HFFc6 (cell line): ENCODE measurements at places on chromosomes 16 and 17.

DNA sequence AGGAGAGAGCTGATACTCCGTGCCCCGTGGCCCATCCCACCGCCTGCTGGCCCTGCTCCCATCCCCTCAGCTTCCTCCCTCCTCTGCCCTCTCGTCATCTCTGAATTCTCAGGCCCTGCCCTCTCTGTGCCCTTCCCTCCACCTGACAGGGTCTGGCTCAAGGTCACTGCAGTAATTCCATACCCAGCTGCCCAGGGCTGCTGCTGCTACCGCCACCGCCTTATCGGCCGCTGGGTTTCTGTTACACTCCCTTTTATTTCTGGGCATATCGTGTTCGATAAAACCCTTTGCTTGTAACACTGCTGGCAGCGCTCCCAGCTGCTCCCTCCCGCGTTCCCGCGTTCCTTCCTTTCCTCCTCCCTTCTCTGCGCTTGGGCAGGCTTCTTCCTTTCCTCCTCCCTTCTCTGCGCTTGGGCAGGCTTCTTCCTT is 1.2 kb downstream of the EPN3 start:
- DNase-seq = no peak

DNA sequence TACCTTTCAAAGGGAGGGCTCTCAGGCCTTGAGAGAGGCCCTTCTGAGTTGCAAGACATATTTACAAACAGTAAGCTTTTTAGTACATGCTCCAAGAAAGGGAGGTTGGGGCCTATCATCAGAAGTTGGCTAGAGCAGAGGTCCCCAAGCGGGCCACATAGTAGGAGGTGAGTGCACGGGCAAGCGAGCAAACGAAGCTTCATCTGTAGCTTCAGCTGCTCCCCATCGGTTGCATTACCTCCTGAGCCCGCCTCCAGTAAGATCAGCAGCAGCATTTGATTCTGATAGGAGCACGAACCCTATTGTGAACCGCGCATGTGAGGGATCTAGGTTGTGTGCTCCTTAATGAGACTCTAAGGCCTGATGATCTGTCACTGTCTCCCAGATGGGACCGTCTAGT is 26.2 kb downstream of the PRDM7 start:
- DNase-seq = no peak

DNA sequence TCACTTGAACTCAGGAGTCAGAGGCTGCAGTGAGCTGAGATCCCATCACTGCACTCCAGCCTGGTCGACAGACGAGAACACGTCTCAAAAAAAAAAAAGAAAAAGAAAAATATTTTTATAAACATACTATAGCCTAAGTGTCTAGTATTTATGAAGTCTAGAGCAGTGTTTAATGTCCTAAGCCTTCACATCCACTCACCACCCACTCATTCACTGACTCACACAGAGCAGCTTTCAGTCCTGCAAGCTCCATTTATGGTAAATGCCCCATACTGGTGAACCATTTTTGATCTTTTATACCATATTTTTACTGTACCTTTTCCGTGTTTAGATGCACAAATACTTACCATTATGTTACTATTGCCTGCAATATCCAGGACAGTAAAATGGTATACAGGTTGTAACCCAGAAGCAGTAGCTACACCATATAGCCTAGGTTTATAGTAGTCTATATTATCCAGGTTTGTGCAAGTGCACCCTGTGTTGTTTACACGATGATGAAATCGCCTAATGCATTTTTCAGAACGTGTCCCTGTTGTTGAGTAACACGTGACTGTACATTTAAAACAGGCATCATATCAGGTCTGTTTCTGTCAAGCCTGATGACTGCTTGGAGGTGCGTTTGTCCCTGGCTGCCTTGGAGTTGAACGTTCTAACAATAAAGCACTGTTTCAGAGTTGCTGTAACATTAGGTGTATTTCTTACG is 10.1 kb downstream of the NUDT7 start:
- DNase-seq = no peak

DNA sequence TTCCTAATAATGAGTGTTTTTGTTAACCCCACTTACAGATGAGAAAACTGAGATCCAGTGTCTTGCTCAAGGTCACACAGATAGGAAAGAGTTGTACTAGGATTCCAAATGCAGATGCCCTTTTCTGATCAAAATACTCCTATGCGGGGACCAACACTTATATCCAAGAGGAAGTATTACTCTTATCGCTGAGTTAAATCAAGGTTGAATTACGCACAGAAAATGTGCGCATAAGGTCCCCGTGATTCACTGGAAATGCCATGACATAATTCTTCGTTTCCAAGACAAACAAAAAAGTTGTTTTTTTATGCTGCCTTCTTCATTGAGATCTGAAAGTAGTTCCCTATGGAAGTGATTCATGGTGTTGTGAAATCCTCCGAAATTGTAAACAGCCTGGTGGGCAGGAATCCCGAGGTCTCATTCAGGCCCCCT is 463.8 kb upstream of the HSBP1 start:
- peak; percentile 87 for DNase-seq

DNA sequence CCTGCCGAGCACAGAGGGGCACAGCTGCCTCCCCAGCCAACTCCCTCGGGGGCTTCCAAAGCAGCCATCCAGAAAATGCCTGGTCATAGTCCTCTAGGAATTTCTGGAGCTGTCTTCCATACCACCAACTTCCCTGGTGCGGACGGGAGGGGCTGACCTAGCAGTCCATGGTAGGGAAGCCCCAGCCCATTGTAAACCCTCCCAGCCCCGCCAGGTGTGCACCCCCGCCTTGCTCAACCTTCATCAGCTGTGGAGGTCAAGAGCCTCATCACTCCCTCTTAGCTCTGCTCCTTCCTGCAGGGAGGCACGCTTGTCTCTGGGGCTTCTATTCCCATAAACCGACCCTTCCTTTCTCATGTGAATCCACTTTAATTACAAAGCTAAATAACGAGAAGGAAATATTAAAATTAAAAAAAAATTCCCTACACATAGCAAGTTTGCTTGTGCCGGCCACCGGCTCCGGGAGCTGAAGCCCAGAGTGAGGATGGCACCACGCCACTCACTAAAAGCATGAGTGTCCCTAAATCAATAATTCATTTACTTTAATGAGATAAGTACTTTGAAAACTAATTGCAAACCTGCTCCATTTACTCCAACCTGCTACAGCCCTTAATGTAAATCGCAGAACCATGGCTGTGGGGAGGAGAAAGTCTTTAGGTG is 181.4 kb downstream of the ENGASE start:
- DNase-seq = no peak

- no peak for DNase-seq
Measured at GRCh38 chr16:21644674-21645073, 7.7 kb downstream of the IGSF6 start.

GRCh38 chr17:44363613-44364159 is at the start of gene FAM171A2:
Gene FAM171A2, minus strand, starts transcription at chr17:44363853. Its CDS starts 139 bp downstream, at chr17:44363714.
- DNase-seq = no peak

- no peak for DNase-seq
Measured at GRCh38 chr16:88681084-88681680, 5.1 kb downstream of the SNAI3 start.

- DNase-seq = no peak
Measured at GRCh38 chr17:80519091-80519781, 25.4 kb upstream of the RPTOR start.

- DNase-seq = no peak
Measured at GRCh38 chr17:45436161-45436560, 3.5 kb upstream of the ARHGAP27 start.

DNA sequence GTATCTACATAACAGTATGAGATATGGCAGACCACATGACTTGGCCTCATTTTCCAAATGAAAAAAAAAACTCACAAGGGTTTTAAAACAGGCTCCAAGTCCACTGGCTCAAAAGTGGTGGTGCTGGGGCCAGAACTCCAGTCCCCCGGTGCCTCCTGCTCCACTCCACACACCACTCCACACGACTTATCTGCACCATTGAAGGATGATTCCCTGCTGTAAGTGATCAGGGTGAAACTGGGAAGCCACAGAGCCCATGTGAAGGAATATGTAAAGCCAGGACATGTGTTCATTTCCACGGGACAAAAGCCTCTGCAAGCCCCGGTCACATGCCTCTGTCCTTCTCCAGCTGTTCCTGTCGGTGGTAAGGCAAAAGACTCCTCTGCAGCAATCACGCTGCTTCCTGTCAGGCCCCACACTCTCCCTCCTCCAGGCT is 97.2 kb downstream of the ZNF18 start:
- DNase-seq = no peak

DNA sequence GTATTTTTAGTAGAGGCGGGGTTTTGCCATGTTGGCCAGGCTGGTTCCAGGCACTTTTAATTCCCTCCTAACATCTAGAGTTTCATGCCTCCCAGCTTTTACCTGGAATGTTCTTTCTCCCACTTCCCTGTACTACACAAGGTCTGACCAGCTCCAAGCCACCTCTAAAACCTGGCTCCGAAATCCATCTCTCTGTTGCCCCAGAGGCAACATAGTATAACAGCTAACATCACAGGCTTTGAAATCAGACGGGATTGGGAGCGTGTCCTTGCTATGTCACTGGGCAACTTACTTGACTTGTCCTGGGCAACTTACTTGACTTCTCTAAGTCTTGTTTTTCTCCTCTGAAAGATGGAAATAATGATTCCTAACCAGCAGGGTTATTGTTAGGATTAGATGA is 15.1 kb downstream of the UNC45B start:
- DNase-seq = no peak

DNA sequence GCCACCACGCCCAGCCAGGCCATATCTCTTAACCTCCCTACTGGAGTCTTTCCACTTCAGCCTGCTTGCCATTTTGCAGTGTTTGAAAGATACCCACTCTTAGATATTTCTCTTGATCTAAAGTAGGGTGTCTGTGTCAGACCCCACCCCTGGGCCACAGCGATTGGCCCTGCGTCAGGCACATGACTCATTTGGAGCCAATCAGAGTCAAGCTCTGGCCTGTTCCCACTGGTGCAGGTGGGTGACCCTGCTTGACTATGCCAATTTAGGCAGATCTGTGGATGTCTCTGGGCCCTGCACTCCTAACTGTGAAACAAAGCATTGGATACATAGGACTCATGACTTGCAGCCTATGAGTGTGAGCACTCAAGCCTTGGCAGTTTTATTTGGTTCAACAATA is 27.6 kb downstream of the FOXL1 start:
- no peak for DNase-seq

- DNase-seq = no peak
Measured at GRCh38 chr17:70107441-70107840, 32.4 kb downstream of the KCNJ16 start.

- DNase-seq = no peak
Measured at GRCh38 chr17:63621229-63621683, 961 bp upstream of the MAP3K3 start.

- DNase-seq = no peak
Measured at GRCh38 chr17:60559995-60560859, 34.2 kb upstream of the APPBP2 start.

- DNase-seq = no peak
Measured at GRCh38 chr17:44176671-44177501, 6.4 kb downstream of the ASB16 start.

GRCh38 chr17:59832883-59833379 is 59.8 kb downstream of the TUBD1 start:
- no peak for DNase-seq

DNA sequence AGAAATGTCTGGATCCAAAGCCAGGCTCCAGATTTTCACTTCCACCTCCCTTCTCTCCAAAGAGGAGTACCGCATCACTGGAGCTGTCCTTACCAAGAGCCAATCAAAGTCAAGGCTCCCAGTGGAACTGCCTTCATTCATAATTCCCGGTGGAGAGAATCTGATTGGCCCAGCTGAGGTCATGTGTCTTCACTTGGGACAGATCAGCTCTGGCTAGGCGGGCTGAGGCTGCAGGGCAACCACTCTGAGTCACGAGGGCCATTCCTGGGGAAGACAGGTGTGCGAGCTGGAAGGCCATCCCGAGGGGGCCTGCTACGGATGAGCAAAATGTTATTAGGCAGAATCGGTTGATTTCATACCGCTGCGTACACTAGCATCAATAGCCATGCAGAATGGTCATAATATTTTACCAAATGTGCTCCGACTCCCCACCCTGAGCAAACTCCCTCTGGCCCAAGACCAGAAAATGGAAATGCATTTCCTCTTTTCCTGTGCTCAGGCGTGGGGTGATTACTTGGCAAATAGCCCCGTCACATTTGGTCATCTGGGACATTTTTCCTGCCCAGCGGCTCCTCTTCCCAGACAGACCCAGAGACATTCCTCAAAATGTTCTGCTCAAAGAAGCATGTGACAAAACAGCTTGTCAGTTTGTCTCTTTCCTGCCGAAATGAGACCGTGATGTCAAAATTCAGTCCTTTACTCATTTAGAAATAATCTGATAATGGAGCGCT is 111.1 kb downstream of the AIPL1 start:
- no peak for DNase-seq

DNA sequence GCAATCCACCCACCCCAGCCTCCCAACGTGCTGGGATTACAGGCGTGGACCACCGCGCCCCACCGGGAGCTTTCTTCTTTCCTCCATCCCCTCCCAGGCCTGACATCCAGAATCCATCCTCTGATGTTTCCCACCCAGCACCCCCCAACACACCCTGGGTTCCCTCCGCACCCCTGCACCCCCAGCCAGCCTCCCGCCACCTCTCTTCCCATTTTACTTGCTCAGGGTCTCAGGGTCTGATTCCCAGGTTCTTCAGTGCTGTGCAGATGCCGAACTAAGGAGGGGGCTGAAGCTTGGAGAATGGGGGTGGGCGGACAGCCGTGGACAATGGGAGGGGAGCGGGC is 225 bp downstream of the ASGR1 start:
- DNase-seq = no peak

DNA sequence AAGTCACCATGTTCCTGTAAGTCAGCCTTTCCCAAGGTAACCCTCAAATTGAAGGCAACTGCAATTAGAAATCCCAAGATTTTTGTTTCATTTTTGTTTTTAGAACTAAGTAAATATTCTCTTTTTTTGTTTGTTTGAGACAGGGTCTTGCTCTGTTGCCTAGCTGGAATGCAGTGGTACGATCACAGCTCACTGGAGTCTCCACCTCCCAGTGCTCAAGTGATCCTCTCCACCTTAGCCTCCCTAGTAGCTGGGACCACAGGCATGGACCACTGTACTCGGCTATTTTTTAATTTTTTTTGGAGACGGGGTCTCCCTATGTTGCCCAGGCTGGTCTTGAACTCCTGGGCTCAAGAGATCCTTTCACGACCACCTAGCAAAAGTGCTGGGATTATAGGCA is 10.6 kb upstream of the LRRC59 start:
- DNase-seq = no peak

DNA sequence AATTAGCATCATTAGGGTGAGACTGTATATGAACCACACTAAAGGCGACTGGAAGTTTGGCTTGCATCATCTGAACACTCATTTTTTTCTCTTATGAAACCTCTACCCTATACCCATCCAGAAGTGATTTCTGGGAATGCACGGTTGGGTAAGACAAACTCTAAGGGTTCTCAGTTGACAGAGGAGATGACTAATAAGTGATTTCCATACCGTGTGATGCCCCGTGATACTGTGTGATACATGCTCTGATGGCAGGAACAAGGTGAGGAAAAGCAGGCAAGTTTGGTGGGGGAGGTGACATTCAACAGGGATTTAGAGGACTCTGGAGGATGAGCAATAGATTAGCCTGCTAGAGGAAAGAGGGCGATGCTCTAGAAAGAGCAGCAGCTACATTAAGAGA is 156.4 kb upstream of the CCL2 start:
- no peak for DNase-seq

GRCh38 chr16:64687786-64688185 is 434.1 kb downstream of the CDH11 start:
- DNase-seq = no peak
